ENCODE measurements at places on chromosomes 11 and 22.

GRCh38 chr22:44155115-44155514 lies 25.6 kb upstream of the PARVG start:
- no peak for DNase-seq

GRCh38 chr11:57085611-57086010 lies 96.1 kb upstream of the LRRC55 start:
- no peak for DNase-seq

DNA sequence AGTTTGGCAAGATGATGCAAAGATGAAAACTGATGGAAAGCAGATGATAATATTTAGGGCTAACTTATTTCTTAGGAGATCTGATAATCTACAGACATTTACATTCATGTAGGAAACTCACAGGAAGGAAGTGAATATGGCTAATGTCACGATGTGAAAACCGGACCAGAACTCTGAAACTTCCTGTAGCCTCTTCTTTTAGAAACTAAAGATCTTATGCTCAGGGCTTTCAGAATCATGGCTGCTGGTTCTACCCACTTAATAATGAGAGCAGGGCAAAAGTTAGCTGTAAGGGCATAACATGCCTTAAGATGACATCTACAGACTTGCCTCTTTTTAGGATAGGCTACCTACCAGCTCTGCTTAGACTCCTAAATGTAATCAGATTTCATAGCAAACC lies 15.2 kb downstream of the CPSF7 start:
- DNase-seq: no peak

DNA sequence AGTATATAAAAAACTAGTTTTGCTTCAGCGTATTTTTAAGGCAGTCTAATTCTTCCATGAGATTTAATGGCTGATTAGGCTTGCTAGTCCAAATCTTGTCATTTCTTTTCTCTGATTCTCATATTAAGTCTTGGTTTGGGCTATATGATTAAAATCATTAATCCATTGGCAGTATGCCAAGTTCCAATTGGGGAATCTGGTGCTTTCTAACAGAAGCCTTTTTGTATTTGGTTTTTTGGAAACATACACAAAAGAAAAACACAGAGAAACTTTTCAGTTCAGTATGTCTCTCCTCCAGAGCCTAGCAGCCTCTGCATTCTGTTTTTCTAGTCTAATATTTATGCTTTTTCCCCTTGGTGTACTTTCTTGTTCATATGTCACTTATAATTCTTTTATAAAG lies 37.9 kb downstream of the SWAP70 start:
- DNase-seq: no peak

- no peak for DNase-seq
Observed at GRCh38 chr11:78022397-78023396, at the start of gene KCTD14. KCTD14 (minus strand) TSS chr11:78023276; CDS start chr11:78023249, 27 bp downstream.
